MM.1S (cell line): ENCODE measurements at places on chromosomes 7 and 10.
A peak's percentile ranks its signal among the peaks of the same experiment; 100 is the strongest.

- DNase-seq: peak; percentile 88
Measured at GRCh38 chr10:103983367-103983911, 16.5 kb downstream of the SLK start.

GRCh38 chr10:79418886-79419595 is 26.4 kb downstream of the ZCCHC24 start:
- no peak for DNase-seq

DNA sequence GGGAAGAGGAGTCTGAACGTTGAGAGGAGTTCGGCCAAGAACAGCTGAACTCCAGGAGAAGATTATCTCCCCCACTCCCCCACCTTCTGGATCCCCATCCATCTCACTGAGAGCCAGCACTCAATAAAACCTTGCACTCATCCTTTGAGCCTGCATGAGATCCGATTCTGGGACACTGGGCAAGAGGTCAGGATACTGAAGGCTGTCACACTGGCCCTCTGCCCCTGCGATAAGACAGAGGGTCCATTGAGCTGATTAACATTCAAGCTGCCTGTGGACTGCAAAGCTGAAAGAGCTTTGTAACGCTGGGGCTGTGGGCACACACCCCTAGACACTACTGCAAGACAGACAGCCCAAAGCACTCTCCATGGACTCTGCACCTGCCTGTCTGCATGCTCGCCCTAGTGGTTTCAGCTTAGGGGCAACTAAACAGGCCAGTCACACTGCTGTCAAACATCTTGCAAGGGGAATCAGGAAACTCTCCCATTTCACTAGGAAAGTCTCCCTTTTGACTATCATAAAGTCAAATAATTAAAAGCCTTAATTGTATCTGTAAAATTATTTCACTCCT is 42.3 kb upstream of the CNTNAP2 start:
- DNase-seq: no peak

DNA sequence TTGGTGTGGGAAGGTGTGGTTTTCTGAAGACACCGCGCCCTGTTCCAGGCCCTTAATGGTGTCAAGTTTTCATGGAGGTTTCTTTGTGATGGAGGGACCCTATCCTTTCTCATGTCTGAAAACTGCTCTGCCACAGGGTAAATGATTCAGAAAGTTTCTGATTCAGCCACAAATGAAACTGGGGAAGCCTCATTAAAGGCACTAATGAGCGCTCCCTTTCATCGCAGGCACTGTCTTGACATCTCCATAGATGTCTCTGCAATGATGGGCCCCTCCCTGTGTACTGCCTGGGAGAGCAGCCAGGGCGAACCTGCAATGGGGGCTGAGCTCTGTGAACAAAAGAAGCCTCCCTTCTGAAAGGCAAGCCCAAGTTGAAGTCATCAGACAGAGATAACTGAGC is 355.3 kb downstream of the PRPF18 start:
- DNase-seq: no peak

GRCh38 chr7:78222001-78222751 is 423.6 kb downstream of the PHTF2 start:
- DNase-seq: no peak

- peak; percentile 45 for DNase-seq
Measured at GRCh38 chr7:65233409-65234034, 140.1 kb upstream of the ZNF92 start.

GRCh38 chr10:1423676-1424253 is 313.6 kb downstream of the ADARB2 start:
- DNase-seq: no peak

GRCh38 chr7:108947526-108947925 is 377.9 kb downstream of the DNAJB9 start:
- no peak for DNase-seq

DNA sequence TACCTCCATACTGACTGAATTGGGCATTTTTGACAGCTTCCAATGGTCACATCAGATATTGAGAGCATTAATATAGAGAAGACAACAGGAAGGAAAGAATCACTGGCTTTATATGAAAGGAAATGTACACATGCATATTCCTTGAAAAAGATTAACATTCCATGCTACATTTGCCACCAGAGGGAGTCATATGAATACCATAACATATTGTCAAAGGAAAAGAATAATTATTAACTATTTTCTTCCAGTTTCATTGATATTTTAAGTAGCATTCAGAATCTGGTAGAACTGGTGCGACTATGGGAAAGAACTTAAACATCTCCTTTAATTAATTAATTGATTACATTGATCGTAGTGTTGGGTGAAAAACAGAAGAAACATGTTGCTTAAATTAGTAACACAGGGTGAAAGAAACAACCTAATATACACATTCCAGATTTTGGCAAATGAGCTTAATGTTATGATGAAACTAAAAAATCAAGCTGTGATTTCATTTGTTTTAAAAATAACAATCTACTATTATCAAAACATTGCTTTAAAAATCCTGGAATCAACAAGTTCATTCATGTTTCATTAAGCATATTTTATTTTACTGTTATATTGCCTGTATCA is 71.5 kb downstream of the GPR85 start:
- peak; percentile 44 for DNase-seq

DNA sequence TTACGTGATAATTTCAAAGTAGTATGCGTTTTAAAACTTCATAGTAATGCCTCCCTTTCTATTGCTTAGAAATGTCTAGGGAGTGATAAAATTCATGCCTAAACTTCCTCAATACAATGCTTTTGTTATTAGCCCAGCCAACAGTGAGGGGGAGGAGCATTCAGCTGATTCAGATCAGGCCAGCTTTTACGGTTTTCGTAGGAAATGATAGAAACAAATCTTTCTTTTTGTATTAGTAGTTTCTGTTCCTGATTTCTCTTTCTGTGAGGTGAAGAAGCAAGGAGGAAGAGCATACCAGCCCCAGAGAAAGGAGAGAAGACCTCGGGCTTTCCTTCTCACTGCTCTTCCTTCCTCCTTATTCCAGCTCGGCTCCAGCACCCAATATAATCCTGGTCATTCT is 35.2 kb upstream of the ITPRID1 start:
- peak; percentile 32 for DNase-seq

DNA sequence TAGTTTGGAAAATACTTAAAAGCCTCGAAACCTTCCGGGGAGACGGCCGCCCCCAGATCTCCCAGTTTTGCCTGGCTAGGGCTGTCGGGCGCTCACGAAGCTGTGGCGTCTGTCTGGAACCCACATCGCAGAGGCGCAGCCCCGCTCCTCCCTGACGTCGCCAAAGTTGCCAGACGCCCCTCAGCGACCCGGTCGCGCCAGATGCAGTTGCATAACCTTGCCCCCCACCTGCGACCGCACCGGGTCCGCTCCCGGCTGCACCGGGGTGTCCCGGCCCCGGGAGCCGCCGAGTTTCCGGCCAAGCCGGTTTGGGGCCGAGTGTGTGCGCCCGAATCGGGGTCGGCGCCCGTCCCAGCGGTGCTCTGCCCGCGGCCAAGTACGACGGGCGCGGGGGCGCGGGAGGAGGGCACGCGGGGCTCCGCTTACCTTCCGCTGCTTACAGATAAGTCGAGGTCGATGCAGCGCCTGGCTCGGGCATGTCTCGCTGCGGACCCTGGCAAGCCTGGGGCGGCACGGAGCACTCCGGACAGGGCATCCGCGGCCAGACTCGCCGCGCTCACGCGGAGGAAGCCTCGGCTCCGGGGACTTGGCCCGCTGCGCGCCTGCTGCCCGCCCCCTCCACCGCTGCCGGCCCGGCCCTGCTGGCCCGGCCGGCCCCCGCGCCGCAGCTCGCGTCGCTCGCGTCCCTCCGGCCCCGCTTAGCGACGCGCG is 665 bp downstream of the INSYN2A start:
- no peak for DNase-seq

- DNase-seq: peak; percentile 76
Measured at GRCh38 chr7:93228302-93228701, 2.0 kb upstream of the HEPACAM2 start.

DNA sequence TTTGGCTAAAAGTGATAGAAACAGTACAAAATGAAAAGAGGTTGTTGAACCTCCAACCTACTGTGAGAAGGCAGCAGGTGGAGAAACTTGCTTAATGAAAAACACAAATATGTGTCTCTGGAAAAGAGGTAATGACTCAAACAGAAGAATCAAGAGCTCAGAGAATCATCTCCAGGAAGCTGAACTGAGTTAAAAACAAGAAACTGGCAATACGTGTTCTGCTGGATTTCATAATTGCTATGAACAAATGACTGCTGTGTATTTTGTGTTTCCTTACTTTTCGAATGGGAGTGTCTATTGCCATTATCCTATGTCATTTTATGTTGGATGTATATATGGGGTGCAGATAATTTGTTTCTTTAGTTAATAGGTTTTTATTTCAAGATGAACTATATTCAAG is 401.1 kb downstream of the DGKB start:
- no peak for DNase-seq

DNA sequence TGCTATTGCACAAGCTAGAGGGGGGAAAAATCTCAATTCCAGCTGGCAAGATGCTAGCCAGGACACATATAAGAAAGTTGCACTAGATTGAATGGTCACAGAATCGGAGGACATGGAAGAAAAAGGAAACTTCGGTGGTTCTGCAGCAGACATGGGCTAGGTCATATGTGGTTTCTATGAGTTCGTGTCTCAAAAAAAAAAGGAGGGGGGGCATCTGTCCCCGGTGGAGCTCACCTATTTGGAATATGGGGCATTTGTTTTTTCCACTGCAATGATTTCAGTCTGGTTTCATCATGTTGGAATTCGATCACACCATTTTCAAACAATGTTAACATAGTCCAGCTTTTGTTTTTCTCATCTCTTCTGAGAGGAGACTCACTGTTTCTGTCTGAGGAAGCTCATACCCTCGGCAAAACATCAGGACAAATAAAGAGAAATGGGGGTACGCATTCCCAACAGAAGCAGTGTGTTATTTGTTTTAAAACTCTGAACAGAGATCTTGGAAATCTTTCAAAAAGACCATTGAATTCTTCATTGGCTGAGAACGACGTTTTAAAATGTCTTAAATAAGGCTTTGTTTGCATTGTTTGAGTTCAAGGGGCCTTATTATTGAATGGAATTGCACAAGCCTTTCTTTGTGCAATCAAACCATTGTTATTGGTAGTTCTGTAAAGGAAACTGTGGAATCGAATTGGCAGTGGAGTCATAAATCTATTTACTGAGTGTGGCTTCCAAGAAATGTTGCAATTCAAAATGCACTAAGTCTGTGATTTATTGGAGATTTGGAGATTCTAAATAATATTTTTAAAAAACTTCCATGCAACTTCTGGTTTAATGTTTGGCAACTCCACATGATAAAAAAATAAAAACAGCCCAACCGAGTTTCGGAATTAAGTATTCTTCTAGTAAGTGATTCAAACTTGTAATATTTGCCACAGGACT is 173.2 kb downstream of the RTKN2 start:
- no peak for DNase-seq

DNA sequence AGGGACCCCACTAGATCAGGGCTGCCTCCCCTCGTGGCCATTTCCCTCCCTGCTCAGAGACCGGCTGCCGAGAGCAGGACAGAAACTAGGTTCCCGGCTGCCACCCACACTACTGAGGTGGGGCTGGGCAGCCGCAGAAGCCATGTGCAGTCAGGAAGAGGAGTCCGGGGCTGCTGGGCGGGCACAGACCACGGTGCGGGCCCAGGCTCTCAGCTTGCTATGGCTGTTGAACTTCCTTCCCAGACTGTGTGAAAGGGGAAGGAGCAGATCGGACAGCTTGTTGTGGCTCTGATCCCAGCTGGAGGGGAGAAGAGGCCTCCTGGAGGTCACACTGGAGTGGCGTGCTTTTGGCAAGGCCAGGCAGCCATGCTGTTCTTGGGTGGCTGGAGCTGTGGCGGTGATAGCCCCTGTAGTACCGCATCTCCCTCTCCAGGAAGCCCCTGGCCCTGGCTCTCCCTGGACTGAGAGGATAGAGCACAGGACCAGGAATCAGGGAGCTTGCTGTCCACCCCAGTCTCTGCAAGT is 56.8 kb downstream of the HK1 start:
- DNase-seq: no peak

DNA sequence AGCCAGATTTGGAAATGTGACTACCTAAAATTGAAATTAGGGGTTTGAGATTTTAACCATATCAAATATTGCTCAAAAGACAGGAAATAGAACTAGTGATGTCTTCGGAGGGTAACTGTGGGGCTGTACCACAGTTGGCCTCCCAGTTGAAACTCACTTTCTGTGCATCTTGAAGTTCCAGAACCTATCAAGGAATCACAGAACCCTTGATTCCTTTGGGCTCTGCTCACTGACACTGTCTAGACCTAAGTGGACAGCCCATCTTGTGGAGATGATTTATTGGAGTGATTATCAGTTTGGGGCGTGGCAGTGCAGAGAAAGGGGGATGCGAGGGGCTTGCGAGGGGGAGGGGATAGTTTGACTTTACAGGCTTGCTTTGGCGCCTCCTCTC is 134.2 kb upstream of the GJD4 start:
- no peak for DNase-seq

DNA sequence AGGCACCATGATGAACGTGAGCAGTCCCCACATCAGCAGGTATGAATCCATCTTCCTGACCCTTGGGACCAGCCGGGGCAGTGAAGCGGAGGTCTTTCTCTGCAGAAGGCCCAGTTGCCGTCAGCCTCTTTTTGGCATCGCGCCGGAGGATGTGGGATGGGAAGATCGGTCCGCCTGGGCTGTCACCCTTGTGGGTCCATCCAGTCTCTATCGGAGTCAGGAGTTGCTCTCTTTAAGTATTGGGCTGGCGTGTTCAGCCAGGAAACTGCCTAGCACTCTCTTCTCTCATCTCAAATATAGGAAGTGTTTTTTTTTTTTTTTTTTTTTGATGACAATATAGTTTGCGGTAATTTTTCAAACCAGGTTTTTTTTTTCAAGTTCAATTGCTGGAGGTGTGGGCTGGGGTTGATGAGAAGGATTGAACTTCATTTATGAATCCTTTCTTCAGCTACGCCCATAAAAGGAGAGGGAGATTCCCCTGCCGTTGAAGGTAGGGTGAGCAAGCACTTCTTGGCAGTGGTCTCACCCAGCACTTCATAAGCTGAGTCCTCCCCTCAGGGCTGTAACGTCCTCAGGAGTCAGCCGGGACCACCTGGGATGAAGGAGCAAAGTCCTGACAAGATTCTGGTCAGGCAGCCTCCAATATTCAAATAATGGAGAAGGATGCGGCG is at the start of gene IL2RA:
Gene IL2RA (minus strand): TSS at position 267 of the 671 bp plus-strand sequence. CDS start 216 bp downstream, at position 51.
- DNase-seq: no peak

- DNase-seq: no peak
Measured at GRCh38 chr10:21184216-21184615, 287.1 kb upstream of the NEBL start.
